ENCODE measurements at places on chromosomes 5 and 9. TPM values are rescaled to one million over a fixed set of nuclear protein-coding genes. Genes with fewer than 3 reads are reported as not detected.

OLFM1 gene
- total RNA-seq: 14.9 TPM

DMRT3 gene
- total RNA-seq: not detected

FBXO38 gene
- 61.3 TPM for total RNA-seq

LCN10 gene
- total RNA-seq: not detected

FLT4 gene
- total RNA-seq: not detected

PCA3 gene
- total RNA-seq: 0.34 TPM

APBB3 gene
- 10.3 TPM for total RNA-seq

IL13 gene
- 0.36 TPM for total RNA-seq

NXNL2 gene
- total RNA-seq: not detected

SYNPO gene
- total RNA-seq: 3.6 TPM

GPR151 gene
- total RNA-seq: not detected

IARS1 gene
- total RNA-seq: 201 TPM

IFNB1 gene
- total RNA-seq: 0.69 TPM

PCDHB3 gene
- under 0.01 TPM for total RNA-seq

NRG2 gene
- 0.34 TPM for total RNA-seq
